NCI-H2107 (cell line): ENCODE measurements at places on chromosomes 11 and 22.

GRCh38 chr22:23144432-23144831 lies 845 bp upstream of the RAB36 start:
- no peak for DNase-seq

GRCh38 chr11:24155792-24156191 lies 341.1 kb upstream of the LUZP2 start:
- no peak for DNase-seq

DNA sequence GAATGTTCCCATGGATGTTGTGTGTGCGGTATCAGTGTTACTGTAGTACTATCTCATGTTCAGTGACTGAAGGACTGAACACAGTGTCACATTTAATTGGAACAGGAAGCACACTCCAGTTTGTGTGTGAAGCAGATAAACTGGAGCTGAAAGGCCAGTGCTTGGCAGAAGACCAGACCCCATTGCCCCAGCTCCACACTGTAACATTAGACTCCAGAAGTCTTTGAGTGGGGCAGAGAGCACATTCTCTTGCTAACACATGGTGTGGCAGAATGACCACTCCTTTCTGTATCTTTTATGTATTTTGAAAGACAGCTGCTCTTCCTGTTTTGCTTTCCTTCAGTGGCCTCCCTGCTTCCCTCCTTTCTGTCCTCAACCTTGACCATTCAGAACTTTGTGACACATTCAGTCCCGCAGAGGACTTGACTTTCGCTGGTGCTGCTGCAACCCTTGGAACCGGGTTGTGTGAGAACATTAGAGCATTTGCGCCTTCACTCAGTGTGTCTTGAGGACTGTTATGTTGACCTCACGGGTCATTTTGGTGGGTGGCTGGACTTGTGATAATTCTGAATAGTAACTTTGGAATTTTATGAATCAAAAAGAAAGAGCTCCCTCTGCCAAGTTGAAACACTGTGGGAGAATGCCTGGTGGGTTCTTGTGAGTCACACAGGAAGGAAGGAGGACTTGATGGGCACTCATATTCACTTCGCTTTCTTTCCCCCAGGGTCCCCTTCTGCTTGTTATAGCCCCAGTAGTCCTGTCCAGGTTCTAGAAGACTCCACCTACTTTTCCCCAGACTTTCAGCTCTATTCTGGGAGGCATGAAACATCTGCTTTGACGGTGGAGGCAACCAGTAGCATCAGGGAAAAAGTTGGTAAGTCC lies 26.4 kb downstream of the AMOTL1 start:
- DNase-seq, result no peak

GRCh38 chr11:68950270-68950669 lies 30.5 kb downstream of the MRGPRD start:
- no peak for DNase-seq

DNA sequence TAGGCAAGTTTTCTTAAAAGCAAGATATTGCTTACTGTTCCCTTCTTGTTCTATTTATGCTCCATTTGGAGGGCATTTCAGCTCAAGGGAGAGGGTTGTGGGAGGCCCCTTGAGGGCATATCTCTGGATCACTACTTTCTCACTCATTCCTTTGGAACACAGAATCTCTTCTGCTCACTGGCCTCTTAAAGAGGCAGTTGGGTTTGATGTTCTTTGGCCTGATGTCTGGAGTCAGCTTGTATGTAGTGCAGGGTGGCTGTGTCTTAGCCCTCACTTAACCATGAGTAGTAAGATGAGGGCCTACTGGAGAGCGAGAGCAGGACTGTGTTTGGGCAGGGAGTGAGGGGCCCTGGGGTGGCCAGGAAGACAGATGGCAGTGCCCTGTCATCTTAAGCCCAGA lies 3.6 kb downstream of the INCENP start:
- DNase-seq, result no peak

DNA sequence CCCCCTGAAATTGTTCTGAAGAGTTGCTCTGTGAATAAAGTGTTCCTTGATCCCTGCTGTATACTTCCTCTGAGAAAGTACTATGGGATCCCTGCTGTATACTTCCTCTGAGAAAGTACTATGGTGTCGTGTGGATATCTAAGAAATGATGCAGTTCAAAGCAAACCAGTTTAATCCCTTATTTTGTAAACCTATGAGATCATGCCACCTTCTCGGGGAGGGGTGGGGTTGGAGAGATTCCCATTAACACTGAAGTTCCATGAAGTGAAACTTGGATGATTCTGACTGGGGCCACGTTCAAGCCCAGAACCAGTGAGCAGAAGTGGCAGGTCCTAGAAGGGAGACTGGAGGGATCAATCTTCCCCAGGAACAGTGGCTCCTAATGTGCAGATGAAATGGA lies 13.0 kb upstream of the TP53AIP1 start:
- no peak for DNase-seq

DNA sequence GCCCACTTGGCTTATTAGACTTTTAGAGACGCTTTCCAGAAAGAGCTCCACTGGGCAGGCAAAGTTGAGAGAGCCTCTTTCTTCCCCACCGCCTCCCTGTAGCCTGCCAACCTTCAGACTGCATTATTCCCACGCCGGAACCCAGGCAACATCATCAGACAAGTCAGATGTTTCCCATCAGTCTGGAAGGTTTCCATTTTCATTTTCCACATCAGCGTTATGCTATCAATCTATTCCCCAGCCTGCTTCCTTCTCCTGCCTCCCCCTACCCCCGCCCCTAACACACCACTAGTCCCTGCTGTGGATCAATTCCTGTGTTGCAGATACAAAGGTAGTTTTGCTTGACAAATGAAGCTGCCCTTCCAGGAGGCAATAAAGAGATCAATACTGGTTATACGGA lies 184.8 kb downstream of the DSCAML1 start:
- DNase-seq, result no peak

- DNase-seq, result no peak
Measured at GRCh38 chr11:93080146-93080759, 110.8 kb downstream of the MTNR1B start.

GRCh38 chr11:133895061-133895479 lies 49.8 kb upstream of the SPATA19 start:
- DNase-seq, result no peak

- DNase-seq, result no peak
Measured at GRCh38 chr22:43533156-43533530, 121.3 kb downstream of the MPPED1 start.

GRCh38 chr22:26589845-26590736 lies at the start of gene TPST2:
TPST2 (minus strand) TSS chr22:26590132; CDS start chr22:26541630, 48,502 bp downstream.
- DNase-seq, result no peak

- DNase-seq, result no peak
Measured at GRCh38 chr11:120710354-120711131, 199.0 kb downstream of the GRIK4 start.

GRCh38 chr11:2790568-2790921 lies 90.8 kb upstream of the KCNQ1OT1 start:
- no peak for DNase-seq

- DNase-seq, result no peak
Measured at GRCh38 chr11:71188073-71188472, 64.3 kb downstream of the SHANK2 start.

DNA sequence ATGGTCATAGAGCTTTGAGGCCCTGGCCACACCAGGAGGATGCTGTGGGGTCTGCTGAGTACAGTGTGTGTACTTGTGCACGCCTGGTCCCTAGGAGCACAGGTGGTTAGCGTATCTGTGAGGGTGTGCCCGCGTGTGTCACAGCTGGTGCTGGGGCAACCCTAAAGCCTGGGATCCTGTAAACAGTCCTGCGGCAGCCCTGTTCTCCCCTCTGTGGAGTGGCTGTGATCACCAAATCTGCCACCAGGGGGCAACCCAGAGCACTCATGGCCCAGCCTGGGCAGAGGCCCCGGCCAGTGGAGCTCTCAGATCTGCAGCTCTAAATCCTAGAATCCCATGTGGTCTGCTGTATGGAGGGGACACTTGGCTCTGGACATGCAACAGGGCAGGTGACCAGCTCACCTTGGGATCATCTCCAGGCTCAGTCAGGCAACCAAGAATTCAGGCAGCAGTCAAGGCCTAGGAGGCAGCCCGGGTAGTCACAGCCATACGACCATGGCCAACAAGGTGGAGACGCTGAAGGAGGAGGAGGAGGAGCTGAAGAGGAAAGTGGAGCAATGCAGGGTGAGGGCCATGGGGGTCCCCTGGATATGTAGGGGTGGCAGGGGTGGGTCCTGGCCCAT lies 3.9 kb downstream of the SH3BP1 start:
- DNase-seq, result no peak

- no peak for DNase-seq
Measured at GRCh38 chr11:63491240-63491587, 247 bp upstream of the PLAAT5 start.

GRCh38 chr22:33124471-33124870 lies 66.3 kb upstream of the SYN3 start:
- no peak for DNase-seq

DNA sequence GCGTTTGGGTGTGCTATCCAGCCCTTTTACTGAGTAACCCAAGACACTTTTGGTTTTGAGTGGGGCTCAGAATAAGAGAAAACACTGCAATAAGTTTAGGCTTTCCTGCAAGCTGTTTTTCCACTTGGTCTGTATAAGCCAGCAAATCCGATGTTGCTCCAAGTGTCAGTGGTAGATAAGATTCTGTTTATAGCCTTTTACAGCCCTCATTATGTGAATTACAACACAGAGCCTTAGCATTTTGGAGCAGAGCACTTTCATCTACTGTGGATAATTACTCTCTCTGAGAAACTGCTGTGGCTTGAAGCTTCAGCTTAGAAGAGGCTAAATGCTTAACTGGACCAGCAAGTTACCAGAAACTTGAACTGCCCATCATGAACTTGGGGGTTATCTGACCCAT lies 601.1 kb downstream of the JRKL start:
- DNase-seq, result no peak

GRCh38 chr11:132008872-132009271 lies 638.5 kb downstream of the NTM start:
- DNase-seq, result no peak

- DNase-seq, result no peak
Measured at GRCh38 chr22:44823396-44823795, 71.0 kb downstream of the ARHGAP8 start.

- no peak for DNase-seq
Measured at GRCh38 chr11:67545280-67545679, 22.0 kb upstream of the CABP2 start.

DNA sequence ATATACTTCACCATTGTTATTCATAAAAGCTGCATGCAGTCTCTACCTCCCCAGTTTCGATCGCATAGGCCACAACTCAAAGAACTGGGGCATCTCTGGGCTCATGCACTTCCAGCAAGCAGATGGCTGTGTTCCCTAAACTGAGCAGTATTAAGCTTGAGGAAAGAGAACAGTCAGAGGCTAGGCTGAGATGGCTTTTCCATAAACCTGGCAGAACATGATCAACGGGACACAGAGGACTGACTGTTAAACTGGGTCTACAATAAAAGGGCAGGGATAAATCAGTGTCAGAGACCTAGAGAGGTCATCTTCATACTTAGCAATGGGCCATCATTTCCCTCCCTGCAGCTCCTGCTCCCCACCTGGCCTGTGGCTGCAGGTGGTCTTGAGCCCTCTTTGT lies 171.0 kb upstream of the NECTIN1 start:
- DNase-seq, result no peak

GRCh38 chr22:17228725-17229126 lies 9.5 kb upstream of the ADA2 start:
- DNase-seq, result no peak

- no peak for DNase-seq
Measured at GRCh38 chr11:1767399-1768140, 3.8 kb upstream of the CTSD start.

DNA sequence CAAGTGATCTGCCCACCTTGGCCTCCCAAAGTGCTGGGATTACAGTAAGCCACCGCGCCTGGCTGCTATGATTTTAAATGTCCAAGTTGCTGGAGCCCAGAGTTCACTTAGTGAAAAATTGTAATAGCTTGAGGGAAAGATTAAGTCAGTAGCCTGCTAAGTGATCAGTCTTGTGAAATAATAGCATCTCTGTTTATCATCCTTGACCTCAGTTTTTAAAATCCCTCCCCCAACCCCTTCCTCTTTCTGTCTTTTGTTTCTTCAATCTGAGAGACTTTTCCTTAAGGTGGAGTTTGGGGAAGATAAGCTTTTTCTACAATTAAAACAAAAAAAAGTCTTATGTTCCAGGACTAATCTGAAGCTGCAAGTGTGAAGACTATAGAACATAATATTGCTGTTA lies 6.4 kb downstream of the HIPK3 start:
- DNase-seq, result no peak

- no peak for DNase-seq
Measured at GRCh38 chr22:43080616-43081015, 8.6 kb downstream of the TTLL1 start.

- DNase-seq, result no peak
Measured at GRCh38 chr11:1877211-1878136, 14.2 kb downstream of the PRR33 start.
